ENCODE measurements at places on chromosomes 16 and 17. TPM values are rescaled to one million over a fixed set of nuclear protein-coding genes. Genes with fewer than 3 reads are reported as not detected.

MEIOB gene
- total RNA-seq, result not detected

NEK8 gene
- 1.0 TPM for total RNA-seq

ALG1 gene
- total RNA-seq, result 14.3 TPM

CFAP52 gene
- 1.1 TPM for total RNA-seq

ICAM2 gene
- 74.6 TPM for total RNA-seq

ZNF469 gene
- 0.56 TPM for total RNA-seq

CMTM2 gene
- total RNA-seq, result not detected

RHBDF2 gene
- 14.8 TPM for total RNA-seq

GPR179 gene
- not detected for total RNA-seq

Measured in right atrium auricular region (tissue), 2 donors.